ENCODE measurements at places on chromosomes 1 and 21.
A peak's percentile ranks its signal among the peaks of the same experiment; 100 is the strongest.

DNA sequence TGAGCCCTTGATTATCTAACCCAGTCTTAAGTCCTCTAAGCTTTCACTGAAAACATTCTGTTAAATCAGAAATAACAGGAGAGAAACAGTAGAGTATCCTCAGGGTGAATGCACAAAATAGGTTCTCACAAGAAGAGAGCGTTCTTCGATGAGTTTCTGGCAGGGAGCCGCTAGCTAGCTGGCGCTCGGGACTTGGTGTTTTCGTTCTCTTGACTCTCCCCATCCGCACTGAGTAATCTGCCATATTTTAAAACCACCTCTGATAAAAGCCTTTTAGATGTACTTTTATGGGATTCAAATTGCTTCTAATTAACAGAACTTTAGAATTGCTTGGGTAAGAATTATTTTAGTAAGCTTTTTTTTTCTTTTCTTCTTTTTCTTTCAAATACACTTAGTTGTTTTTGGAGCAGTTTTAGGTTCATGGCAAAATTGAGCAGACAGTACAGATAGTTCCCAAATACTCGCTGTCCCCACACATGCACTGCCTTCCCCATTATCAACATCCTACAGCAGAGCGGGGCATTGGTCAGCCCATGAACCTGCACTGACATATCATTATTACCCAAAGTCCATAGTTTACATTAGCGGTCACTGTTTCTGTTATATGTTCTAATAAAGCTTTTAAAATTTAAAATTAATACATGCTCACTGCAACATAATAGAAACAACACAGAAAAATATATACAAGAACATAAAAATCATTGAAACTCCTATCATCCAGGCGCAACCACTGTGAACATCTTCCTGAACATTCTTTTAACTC lies 35.4 kb downstream of the PRDM2 start:
- no peak for DNase-seq

DNA sequence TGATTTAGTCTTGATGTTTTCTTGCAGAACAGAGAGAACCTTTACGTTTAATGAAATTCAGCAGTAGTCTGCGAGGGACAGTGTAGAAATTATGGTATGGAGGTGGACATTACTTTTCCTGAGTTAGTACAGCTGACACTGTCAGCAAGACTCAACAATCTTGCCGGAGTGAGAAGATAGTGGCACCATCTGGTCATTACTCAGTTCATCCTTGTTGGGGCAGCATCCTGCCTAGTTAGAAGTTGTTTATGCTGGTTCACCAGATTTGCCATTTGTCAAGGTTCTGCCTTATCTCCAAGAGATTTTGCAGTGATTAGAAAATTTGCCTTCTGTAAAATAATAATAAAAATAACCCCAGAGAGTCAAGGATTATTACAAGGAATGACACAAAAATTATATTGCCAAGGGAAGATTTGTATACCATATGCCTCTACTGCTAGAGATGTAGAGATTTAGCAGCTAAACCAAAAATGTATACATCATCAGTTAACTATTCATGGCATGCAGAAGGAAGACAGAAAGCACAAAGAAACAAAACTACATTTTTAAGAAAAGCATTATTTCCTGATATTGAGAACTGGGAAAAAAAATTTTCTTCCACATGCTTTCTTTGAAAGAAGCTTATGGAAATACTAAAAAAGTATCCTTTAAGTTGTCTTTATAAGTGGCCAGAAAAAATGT lies 1967.4 kb downstream of the NCAM2 start:
- DNase-seq = no peak

DNA sequence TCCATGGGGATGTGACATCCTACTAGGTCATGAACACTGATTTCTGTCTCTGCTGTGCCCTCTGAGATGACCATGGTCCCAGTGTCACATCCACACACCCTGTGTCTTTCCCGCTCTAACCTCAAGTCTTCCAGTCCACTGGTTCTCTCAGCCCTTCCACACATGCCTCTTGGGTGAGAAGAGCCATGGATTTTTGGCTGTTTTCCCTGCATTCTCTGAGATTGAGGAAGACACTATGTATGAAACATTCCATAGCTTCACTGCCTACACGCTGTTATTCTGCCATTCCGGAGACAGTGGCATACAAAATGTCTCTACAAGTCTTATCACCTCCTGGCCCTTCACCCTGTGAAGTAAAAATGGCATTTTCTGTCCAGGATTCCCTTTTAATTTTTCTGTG lies 247.3 kb downstream of the BACH1 start:
- DNase-seq = no peak

DNA sequence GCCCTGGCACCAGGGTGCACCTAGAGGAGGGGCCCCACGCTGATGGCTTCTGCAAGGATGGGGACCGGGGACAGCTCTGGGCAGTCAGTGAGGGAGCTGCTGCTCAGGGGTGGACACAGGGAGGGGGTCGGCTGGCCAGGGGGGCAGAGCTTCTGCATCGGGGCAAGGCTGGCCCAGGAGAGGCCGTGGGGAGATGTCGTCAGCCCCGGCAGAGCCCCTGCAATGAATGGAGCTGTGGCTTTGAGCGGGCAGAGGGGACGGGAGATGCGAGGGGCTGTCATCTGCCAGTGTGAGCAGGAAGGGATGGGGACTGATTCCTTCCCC lies 31.8 kb downstream of the SLX9 start:
- DNase-seq = no peak

- no peak for DNase-seq
These were observed 76.5 kb upstream of the BTG3 start for GRCh38 chr21:17688912-17689874.

GRCh38 chr21:24759348-24760075 lies 847.8 kb downstream of the MRPL39 start:
- DNase-seq = no peak

GRCh38 chr1:71089536-71090270 lies 8.9 kb upstream of the ZRANB2 start:
- DNase-seq = no peak

DNA sequence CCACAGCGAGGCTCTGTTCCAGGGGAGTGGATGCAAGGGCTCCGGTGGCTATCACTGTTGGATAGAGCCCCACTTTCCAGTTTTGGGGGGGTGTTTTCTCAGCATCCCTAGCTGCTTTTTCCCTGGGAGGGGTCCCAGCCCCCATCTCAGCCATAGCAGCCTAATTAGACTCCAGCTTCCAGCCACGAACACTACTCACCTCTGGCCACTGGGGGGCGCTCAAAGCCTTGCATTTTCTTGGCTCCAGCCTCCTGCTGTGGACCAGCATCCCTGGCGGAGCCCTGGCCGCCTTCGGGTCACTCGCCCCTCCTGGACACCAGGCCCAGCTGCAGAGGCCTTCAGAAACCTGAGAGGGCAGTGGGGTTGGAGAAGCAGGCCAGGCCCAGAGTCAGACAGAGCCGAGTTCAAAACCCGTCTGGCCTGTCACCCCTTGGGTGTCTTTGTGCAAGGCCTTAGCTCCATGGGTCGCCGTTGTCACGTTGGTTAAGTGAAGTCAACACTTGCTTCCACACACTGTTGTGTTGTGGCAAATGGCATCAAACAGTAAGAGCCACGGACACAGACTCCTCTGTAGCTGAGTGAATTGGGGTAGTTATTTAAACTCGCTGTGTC lies 93.5 kb upstream of the ACTL8 start:
- DNase-seq = no peak

GRCh38 chr1:63864224-63864641 lies 90.4 kb downstream of the ROR1 start:
- DNase-seq = no peak

GRCh38 chr1:87141556-87141955 lies 187.1 kb upstream of the LMO4 start:
- no peak for DNase-seq

DNA sequence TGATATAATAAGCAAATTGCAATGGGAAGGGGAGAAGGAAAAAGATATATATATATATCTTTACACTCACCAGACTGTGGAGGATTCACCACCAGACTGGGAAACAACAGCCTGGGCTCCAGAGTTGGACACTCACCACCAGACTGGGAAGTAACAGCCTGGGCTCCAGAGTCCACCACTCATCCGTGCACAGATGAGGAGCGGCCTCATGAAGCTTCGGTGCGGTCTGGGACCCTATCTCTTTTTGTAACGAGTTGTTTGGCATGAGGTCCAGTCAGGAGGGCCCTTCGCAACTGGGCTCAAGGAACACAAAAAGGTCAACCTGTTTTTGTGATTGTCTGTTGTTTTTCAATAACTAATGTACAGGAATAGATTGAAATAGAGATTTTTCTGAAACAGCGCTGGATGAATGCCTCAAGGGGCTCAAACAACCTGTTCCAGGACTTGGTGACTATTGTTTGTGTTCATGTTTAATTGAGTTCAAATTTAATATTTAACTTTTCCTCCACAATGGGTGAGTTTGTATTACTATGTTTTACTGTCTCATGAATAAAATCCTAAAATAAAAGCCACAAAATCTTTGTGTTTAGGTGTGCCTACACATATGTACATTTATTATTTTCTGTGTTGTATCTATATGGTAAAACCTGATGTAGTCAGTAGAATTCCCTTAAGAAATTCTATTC lies 40.1 kb downstream of the S100A10 start:
- DNase-seq = no peak

DNA sequence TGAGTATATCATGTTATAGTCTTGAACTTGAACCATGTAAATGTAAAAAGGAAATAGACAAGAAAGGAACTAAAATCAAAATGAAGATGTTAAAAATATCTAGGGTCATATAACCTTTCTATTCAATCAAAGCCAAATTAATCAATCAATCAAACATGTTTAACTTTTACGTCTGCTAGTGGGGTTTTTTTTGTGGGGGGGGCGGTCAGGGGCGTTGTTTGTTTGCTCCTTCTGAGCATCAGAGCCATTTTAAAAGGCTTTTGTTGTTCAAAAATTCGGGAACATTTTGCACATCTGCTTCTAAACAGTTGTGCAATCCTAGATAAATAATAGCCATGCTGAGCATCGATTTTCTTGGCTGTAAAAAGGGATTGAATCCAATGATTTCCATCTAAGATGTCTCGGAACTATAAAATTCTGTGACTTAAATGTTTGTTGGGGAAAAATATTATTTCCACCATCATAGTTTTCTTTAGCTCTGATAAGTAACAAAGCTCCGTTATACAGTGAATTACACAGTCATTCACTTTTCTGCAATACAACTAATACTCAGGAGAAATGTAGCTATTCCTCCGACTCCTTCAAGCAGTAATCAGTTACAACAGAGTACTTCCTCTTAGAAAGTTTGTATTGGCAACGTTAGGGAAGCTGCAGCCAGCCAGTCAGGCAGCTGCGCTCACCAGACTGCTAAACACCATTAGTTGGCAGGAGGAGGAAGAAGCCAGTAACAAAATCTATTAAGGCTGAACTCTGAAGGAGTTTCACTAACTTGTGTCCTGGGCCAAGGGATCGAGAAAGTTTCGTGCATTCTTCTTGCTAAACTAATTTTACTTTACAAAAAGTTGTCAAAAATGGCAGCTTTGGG lies 2.2 kb downstream of the SPATA6 start:
- DNase-seq = no peak

GRCh38 chr1:53871221-53871620 lies 18.4 kb downstream of the YIPF1 start:
- DNase-seq = no peak

DNA sequence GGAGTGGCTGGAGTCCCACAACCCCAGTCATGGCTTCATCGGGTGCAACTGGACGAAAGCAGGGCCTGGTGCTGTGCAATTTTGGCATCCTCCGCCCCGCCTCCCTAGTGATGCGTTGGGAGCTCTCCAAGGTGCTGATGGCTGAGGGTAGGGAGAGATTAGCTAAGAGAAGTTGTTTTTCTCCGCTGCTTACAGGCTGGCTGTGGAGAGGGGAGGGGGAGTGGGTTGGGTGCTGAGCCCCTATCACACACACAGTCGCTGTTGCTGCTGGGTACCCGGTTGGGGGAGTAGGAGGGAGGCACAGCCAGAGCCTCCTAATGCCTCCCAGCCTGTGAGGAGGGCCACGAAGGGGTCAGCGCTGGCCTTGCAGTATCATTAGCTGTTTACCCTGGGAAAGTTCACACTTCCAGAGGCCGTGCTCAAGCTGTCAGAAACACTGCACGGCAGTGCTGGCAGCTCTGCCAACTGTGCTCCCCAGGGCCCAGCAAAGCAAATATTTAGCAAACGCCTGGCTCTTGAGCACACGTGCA lies 110.0 kb downstream of the GRIK3 start:
- no peak for DNase-seq

GRCh38 chr1:46582972-46583371 lies 21.1 kb downstream of the MKNK1 start:
- no peak for DNase-seq

- no peak for DNase-seq
These were observed 784 bp upstream of the KCND3 start for GRCh38 chr1:111990026-111990877.

GRCh38 chr1:11875094-11875493 lies 16.3 kb upstream of the NPPB start:
- no peak for DNase-seq

GRCh38 chr1:116078699-116079223 lies 32.4 kb upstream of the MAB21L3 start:
- DNase-seq = no peak

GRCh38 chr1:246295968-246296367 lies 211.1 kb downstream of the SMYD3 start:
- no peak for DNase-seq

DNA sequence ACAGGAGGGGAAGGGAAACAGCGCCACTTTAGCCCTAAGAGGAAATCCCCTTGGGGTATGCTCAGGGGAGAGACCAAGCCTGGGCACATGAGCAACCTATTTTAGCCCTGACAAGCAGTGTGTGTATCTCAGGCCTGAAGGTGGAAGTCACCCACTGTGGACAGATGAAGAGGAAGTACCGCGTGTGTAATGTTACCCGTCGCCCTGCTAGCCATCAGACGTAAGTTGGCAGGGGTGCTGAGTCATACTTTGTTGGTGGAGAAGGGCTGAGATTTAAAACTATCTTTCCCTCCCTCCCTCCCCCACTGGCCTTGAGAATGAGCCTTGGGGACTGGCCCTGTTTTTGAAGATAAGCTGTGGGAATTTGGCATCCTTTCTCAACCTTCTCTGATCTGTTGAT lies 11.2 kb downstream of the AGO1 start:
- DNase-seq = no peak

GRCh38 chr1:205144751-205145150 lies 23.0 kb upstream of the RBBP5 start:
- DNase-seq = no peak

DNA sequence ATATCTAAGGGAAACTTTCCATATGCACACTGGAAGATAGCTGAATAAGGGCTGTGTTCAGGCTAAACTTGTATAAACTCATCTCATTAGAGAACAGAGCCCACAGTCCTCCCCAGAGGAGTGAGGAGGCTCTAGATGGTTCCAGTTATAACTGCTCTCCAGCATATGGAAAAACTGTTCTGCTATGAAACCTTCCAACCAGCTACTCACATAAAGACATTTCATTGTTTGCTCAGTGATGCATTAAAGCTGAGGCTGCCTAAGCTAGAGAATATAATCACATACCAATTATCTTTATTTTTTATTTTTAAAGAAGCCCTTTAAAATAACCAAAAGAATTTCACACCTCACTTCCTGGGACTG lies 13.3 kb downstream of the AHCYL1 start:
- no peak for DNase-seq

- DNase-seq = no peak
These were observed 84.9 kb upstream of the CD1D start for GRCh38 chr1:158095737-158096335.

- DNase-seq = peak; percentile 7
These were observed 225.8 kb upstream of the PROX1 start for GRCh38 chr1:213761845-213762407.

GRCh38 chr1:146036241-146036964 lies 14.9 kb upstream of the HJV start:
- DNase-seq = no peak

GRCh38 chr1:184693011-184693410 lies 61.6 kb downstream of the EDEM3 start:
- no peak for DNase-seq

- DNase-seq = no peak
These were observed 176.5 kb upstream of the FAM78B start for GRCh38 chr1:166343276-166343675.

Data from T-helper 22 cell (primary cell).